ENCODE measurements at places on chromosomes 6 and 20.
A peak's percentile ranks its signal among the peaks of the same experiment; 100 is the strongest.

GRCh38 chr6:126266664-126267063 lies 73.3 kb upstream of the CENPW start:
- no peak for DNase-seq

DNA sequence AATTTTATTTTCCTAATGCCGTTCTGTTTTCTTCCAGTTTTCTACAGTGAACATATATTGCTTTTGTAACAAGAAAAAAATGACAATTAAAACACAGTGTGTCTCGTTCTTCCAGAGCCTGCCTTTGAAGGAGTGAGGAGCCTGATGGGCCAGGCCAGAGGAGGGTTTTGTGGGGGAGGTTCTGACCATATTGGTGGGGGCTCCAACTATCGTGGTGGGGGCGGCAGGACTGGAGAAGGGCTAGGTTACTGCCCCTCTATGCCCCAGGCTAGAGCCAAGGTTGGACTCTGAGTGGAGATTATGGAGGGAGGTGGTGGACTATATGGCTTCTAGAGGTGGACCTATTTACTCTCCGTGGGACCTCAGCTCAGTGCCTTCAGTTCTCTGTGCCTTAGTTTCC lies 24.0 kb downstream of the DLGAP4 start:
- no peak for DNase-seq

GRCh38 chr6:34189806-34190503 lies 44.1 kb upstream of the GRM4 start:
- no peak for DNase-seq

DNA sequence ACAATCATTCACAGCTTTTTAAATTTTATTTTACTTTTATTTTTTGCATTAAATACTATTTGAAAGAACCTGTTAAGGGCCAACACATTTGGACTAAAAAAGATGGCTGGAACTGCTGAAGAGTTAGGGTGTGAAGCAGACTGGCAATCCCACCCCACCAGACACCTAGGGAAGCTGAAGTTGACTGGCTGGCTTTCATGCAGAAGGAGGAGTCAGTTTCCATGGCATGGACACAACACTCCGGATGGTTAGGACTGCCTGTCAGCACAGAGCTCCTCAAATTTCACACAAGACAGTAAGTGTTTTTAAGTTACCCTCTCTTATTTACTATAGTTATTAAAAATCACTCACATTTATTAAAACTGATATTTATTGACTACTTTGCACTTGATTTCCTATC lies at the start of gene ANKRD66:
Gene ANKRD66 (plus strand): TSS at position 238 of the 400 bp plus-strand sequence. CDS start 5,016 bp downstream, outside the sequence.
- no peak for DNase-seq

GRCh38 chr6:160279850-160280249 lies 21.2 kb upstream of the SLC22A2 start:
- DNase-seq = no peak

- no peak for DNase-seq
These were observed 15.0 kb downstream of the DLGAP4 start for GRCh38 chr20:36320898-36321695.

- DNase-seq = no peak
These were observed 128.9 kb downstream of the ELOVL4 start for GRCh38 chr6:79818471-79818870.

DNA sequence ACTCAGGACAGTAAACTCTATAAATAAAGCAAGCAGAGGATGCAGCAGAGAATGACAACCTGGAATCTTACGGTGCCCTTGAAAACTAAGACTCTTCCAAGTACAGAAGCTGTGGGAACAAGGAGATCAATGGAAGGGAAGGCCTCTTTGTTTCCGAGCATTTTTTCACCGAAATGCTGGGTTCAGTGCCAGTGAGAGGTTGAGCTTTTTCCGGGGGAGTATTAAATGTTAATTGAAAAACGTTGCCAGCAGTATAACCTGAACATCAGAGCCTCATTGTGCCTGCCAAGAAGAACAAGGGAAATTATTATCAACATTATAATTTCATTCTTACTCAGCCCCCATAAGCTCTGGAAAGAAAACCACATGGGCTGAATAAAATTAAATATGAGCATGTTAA lies 17.5 kb downstream of the OPRM1 start:
- DNase-seq = no peak

DNA sequence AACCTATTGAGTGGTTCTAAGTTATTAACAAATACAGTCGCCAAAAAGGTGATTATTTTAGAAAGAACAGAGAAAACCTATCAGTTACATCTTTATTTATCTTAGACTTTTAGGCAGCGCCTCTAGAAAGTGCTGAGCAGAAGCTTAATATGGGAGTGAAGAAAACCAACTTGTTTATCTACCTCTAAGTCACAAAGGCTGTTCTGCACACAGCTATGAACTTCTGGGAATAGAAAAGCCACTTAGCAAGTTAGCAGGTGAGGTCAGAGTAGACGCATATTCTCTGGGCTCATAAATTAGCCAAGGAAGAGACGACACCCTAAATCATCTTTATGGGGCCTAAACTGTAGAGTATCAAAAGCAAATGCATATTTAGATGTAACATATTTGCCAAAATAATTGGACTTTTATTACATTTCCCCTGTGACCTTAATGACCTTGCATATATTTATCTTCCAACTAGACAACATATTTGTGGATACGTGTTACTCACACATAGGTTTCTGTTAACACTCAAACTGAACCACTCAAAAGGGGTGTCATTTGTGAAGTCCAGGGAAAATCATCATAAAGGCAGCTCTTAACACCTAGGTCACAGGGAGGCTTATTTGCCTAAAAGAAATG lies 267.1 kb downstream of the ADGB start:
- DNase-seq = no peak

DNA sequence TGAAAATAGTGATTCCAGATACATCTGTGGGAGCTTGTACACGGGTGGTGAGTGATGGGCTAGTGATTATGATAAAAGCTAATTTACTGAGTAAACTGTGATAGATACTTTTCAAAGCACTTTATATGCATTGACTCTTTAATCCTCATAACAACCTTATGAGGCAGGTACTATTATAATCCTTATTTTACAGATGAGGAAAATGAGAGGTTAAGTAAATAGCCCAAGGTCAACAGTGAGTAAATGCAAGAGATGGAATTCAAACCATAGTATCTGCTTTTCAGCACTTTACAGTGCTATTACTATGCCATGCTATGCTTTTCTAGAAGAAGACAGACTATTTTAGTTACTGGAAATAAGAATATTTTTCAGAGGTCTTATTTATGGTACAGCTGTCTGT lies 320.9 kb upstream of the CITED2 start:
- no peak for DNase-seq

DNA sequence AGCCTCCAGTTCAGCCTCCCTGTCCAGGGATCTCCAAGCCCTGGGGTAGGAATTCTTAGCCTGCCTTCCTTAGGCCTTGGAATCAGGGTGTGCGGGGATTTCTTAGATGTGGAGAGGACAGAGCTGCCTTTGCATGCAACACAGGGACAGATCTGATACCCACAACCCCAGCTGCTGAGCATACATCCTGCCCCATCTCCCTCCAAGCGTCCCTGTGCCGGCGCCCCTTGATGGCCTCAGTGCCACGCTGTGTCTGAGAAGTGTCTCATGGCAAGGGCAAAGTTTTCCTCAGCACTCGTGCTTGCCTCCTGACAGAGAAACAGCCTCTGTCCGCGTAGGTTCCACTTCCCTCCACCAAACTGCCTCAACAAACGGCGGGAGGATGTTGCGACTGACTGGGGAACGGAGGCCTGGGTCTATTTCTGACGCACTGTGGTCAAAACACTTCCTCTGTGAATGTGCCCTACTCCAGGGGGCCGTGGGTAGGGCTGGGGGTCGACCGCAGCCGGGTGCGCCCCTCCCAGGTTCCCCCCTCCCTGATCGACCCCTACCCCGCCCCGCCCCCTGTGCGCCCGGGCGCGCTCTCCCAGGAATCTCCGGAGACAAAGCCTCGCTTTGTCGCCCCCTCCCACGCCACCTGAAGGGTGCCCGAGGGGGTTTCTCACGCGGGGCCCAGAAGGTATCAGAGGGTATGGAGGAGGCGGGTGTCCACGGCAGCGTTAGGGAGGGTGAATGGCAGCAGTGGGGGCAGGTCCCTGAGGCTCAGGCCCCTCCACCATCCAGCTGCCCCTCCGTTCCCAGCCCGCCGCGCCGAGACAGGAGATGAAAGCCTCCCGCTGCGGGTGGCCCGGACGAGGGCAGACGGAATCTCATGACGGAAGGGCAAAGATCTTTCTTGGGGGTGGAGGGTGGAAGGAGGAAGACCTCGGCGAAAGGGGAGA lies 806 bp downstream of the MICAL1 start:
- peak; percentile 82 for DNase-seq

DNA sequence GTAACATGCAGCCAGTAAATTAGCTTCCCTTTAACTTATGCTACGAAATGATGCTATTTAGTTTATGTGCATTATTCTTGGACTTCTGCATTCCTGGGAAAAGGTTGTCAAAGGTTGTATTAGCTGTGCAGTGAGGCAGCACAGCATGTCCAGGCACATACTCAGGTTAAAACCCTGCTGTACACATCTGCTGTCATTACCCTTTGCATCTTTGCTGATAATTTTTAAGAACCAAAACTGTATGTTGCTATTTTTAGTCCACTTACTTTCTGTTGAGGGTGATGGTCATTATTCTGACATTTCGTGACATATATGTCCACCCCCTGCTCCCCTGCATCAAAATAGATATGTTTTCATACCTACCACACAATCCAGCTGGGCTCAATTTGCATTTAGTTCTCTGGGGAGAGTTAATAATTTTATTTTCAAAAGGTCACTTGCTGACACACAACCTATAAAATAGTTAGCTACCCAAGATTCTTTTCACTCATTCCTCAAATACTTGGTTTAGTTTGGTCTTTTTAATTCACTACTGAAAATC lies 142.5 kb upstream of the SPACA1 start:
- DNase-seq = no peak

DNA sequence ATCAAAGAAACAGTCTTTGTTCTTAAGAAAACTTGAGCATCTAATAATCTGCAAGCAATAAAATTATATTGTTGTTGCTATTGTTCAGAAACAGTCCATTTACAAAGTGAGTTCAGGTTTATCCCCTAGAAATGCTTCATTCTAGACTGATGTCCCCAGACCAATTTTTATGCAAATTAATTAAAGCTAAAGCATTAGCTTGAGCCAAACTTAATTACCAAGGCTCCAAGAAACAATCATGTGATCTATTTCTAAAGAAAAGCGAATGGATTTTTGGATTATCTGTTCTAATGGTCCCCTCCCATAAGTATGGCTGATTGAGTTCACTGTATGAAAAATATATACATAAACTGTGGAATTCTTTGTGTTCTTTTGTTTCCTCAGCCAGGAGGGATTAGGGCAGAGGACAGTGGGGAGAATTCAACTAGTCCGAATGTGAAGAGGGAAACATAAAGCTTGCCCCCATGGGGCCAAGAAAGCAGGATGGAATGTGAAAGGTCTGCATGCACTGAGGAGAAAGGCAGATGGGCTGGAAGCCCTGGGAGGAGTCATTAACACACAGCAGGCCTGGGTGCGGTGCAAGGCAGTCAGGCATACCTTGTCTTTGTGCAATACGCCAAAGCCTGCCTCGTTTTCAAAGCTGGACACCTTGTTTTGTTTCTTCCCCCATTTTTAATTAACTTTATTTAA lies 597.1 kb downstream of the KIF16B start:
- DNase-seq = no peak

- no peak for DNase-seq
These were observed 303.2 kb downstream of the PREX1 start for GRCh38 chr20:48524582-48524981.

Data from tibial artery (tissue), 4 donors.